ENCODE measurements at places on chromosomes 7 and 10. TPM values are rescaled to one million over a fixed set of nuclear protein-coding genes. Genes with fewer than 3 reads are reported as not detected.

FAM20C gene
- 46.8 TPM for total RNA-seq

SSBP1 gene
- 202 TPM for total RNA-seq

SFTPA1 gene
- not detected for total RNA-seq

THNSL1 gene
- total RNA-seq = 6.8 TPM

LRRC18 gene
- total RNA-seq = not detected

SLC13A4 gene
- 1.8 TPM for total RNA-seq

CNTNAP2 gene
- 228 TPM for total RNA-seq

ADAM12 gene
- total RNA-seq = 0.46 TPM

TSPAN33 gene
- 35.6 TPM for total RNA-seq

PON3 gene
- not detected for total RNA-seq

DNA sequence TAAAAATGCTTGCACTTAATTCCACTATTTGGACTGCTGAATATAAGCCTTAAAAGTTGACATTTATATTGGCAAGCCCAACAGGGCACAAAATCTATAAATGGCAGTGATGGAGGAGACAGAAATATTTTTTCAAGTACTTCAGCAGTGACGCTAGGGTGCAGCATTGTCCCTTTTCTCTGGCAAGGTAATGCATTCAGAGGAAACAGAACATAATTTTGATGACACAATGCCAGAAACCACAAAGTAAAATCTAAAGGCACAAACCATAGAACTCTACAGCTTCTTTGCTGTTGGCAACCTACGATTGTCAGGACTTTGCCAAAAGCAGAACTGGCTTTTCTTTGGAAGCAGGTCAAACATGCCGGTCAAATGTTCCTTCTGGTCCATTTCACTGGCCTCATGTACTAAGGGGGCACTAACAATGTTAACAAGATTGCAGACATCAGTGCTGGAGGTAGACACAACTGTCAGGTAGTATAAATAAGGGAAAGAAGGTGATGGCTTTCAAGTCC is 30.9 kb upstream of the FAM133B start:
- DNase-seq = peak; percentile 71
- H3K27ac ChIP-seq = no peak overlapping the region
- no peaks in the 10 kb centered on the region for H3K27me3 ChIP-seq
- H3K36me3 ChIP-seq = peaks cover 21% of the 10 kb centered on the region
- no peak overlapping the region for H3K4me3 ChIP-seq

DNA sequence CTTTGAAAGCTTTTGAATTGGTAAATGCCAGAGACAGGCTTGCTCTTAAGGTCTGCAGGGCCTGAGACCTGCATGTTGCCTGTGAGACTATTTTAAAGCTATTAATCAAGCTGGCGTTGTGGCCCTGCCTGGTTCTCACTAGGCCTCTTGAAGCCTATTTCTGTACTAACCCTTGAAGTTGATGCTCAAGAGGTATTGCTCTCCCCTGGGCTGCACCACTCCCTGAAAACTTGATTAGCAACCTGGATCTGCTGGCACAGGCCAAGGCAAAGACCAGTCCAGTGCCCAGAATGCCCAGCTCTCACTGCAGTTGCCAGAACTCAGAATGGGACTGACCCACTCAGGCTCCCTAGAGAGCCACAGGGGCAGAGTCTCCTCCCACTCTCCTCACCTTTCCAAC is 220.0 kb upstream of the MEOX2 start:
- H3K36me3 ChIP-seq = no peaks in the 10 kb centered on the region
- H3K4me1 ChIP-seq = no peaks in the 10 kb centered on the region
- no peak overlapping the region for H3K27ac ChIP-seq
- H3K4me3 ChIP-seq = no peak overlapping the region

DNA sequence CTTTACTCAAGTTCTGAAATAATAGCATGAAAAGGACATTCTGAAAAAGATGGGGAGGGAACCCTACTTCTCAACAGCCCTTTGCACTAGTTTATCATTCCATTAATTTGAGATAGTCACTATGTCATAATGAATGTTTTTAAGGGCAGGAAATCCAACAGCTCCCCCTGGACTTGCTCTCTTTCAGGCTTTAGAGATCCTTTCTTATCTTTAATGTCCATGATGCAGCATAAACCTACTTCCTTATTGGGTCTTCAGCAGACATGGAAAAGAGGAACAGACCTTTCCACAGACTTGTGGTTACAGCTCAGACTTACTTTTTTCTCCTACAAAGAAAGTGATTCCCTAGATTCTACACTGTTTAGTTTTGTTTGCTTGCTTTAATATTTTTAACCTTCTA is 87.3 kb downstream of the IDE start:
- H3K36me3 ChIP-seq = peaks cover 61% of the 10 kb centered on the region
- H3K27ac ChIP-seq = no peak overlapping the region
- no peak overlapping the region for H3K4me3 ChIP-seq

DNA sequence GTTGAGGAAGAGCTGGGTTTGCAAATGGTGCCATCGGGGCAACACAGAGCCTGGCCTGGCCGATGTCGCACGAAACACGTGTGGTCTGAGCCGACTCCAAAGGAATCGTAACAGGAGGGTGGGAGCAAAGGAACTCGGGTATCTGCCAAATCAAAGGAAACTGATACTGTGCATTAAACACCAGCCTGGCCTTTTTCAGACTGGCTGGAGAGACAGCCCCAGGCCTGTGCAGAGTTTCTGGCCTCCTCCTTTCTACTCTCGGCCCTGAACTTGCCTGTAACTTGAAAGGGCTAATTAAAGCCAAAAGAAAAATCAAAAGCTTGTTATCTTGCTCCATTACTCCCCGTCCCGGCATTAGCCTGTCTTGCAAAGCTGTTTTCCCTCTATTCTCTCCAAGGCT is 71.4 kb downstream of the PLXNA4 start:
- H3K27me3 ChIP-seq = peaks cover 2% of the 10 kb centered on the region
- no peaks in the 10 kb centered on the region for H3K4me1 ChIP-seq
- peaks cover 14% of the 10 kb centered on the region for H3K36me3 ChIP-seq
- no peak for DNase-seq
- no peak overlapping the region for H3K4me3 ChIP-seq
- no peak overlapping the region for H3K27ac ChIP-seq

- H3K27me3 ChIP-seq = no peaks in the 10 kb centered on the region
- H3K4me1 ChIP-seq = no peaks in the 10 kb centered on the region
- no peak for DNase-seq
- no peaks in the 10 kb centered on the region for H3K36me3 ChIP-seq
- no peak overlapping the region for H3K4me3 ChIP-seq
Observed at GRCh38 chr7:42143711-42144600, 93.1 kb downstream of the GLI3 start.

DNA sequence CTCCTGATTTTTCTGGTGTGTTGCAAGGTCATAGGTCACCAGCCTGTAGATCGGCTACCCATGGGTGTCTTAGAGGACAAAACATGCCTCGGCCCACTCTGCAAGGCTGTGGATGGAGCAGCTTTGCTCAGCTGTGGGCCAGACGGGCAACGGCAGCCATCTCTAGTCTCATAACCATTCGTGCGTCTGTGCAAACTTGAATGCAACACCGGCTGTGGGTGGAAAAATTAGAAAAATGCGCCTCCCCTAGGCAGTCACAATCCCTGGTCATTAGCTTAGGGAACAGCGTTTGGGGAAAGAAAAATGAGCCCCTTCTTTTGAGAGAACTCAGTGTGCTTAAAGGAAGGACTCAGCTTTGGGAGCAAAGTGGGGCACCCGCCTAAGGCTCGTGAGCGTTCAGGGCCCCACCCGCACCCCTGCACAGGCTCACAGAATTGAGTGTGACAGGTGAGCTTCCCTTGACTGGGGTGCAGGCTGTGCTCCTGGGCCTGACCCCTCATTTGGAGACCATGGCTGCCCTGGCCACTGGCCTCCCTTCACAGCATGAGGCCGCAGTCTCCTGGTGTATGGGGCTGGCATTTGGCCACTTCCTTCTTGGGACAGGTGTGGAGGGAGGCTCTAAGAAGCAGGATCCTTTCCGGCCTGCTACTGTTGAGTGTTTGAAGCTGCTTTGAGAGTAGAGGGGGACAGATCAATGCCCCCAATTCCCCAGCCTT is 148.0 kb downstream of the C10orf105 start:
- no peaks in the 10 kb centered on the region for H3K4me1 ChIP-seq
- H3K27me3 ChIP-seq = no peaks in the 10 kb centered on the region
- H3K27ac ChIP-seq = no peak overlapping the region
- no peaks in the 10 kb centered on the region for H3K36me3 ChIP-seq
- no peak for DNase-seq

DNA sequence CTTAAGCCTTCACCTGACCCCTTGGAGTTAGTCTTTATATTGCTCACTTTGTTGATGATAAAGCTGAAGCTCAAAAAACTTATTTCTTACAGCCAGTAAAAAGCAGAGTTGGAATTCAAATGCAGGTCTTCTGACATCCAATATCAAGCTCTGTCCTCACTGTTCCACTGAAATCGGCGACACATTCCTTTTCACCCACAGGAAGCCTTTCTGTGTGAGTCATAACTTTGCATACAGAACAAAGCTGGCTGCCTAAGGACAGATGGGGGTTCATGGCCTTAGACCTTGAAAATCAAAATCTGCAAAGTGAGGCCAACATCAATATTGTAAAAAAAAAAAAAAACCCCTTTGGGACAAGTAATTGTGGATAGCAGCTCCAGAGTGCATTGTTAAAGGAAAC is 21.8 kb upstream of the AKR1B1 start:
- H3K4me1 ChIP-seq = no peaks in the 10 kb centered on the region
- H3K27ac ChIP-seq = no peak overlapping the region
- H3K36me3 ChIP-seq = no peaks in the 10 kb centered on the region
- peak; percentile 68 for DNase-seq

- DNase-seq = no peak
- H3K27me3 ChIP-seq = no peaks in the 10 kb centered on the region
- no peaks in the 10 kb centered on the region for H3K4me1 ChIP-seq
- no peaks in the 10 kb centered on the region for H3K36me3 ChIP-seq
Observed at GRCh38 chr7:106177738-106178592, 65.9 kb upstream of the SYPL1 start.

DNA sequence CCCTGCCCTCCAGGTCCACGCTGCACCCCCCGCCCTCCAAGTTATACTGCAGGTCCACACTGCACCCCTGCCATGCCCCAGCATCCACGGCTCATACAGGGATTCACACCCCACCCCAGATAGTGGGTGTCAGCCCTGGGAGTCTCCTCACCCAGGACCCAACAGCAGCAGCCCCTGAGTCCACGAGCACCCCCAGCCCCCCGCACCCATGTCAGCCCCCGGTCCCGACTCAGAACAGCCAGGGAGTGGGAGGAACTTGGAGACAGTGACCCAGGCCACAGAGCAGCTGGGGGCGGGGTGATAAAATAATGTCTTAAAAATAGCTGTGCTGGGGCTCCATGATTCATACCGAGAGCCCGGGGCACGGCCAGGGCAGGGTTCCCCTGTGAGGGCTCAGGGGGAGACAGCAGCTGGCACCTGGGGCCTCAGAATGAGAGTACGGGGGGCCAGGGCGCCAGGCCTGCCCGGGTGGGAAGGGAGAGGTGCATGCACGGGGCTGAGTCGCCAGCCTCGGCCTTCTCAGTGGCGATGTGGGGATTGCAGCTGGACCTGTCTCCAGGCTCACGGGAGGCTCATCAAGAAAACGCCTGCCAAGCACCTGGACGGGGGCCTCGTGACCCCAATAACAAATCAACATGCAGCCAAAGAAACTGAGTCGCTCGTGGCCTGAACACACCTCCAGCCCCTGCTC is 29.8 kb downstream of the ADAP1 start:
- DNase-seq = no peak
- H3K27me3 ChIP-seq = no peaks in the 10 kb centered on the region
- no peaks in the 10 kb centered on the region for H3K36me3 ChIP-seq
- H3K27ac ChIP-seq = no peak overlapping the region

- no peaks in the 10 kb centered on the region for H3K4me1 ChIP-seq
- H3K27ac ChIP-seq = no peak overlapping the region
- H3K27me3 ChIP-seq = peaks cover under 1% of the 10 kb centered on the region
- H3K4me3 ChIP-seq = no peak overlapping the region
- H3K36me3 ChIP-seq = no peaks in the 10 kb centered on the region
- DNase-seq = no peak
Observed at GRCh38 chr7:74063223-74063641, 20.4 kb upstream of the LIMK1 start.

GRCh38 chr7:19121977-19122588 is 4.6 kb upstream of the TWIST1 start:
- peaks cover 47% of the 10 kb centered on the region for H3K27me3 ChIP-seq
- no peak overlapping the region for H3K27ac ChIP-seq

GRCh38 chr7:141462958-141463357 is 88.3 kb upstream of the AGK start:
- H3K27ac ChIP-seq = no peak overlapping the region
- H3K4me3 ChIP-seq = no peak overlapping the region
- H3K36me3 ChIP-seq = no peaks in the 10 kb centered on the region
- no peaks in the 10 kb centered on the region for H3K27me3 ChIP-seq
- H3K4me1 ChIP-seq = no peaks in the 10 kb centered on the region

GRCh38 chr10:29248158-29248557 is 40.7 kb upstream of the LYZL1 start:
- no peaks in the 10 kb centered on the region for H3K36me3 ChIP-seq
- no peak for DNase-seq
- no peaks in the 10 kb centered on the region for H3K27me3 ChIP-seq

GRCh38 chr10:77541247-77541646 is 96.4 kb downstream of the KCNMA1 start:
- no peak overlapping the region for H3K4me3 ChIP-seq
- no peak for DNase-seq
- H3K4me1 ChIP-seq = no peaks in the 10 kb centered on the region
- H3K27me3 ChIP-seq = no peaks in the 10 kb centered on the region
- no peaks in the 10 kb centered on the region for H3K36me3 ChIP-seq
- H3K27ac ChIP-seq = no peak overlapping the region

DNA sequence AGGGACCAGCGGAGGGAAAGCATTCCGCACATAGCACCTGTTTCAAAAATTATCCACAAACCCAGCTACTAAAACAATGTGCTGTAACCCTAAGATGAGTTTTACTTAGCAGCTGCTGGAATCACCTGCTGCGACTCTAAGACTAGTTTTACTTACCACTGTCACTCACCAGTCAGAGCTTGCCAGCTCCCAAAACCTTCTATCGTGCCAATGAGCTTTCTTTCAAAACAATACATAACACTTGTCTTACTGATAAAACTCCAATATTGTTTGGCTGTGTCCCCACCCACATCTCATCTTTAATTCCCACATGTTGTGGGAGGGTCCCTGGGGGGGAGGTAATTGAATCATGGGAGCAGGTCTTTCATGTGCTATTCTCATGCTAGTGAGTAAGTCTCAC is 18.4 kb downstream of the ST8SIA6 start:
- no peak overlapping the region for H3K27ac ChIP-seq
- no peak for DNase-seq
- H3K4me1 ChIP-seq = no peaks in the 10 kb centered on the region
- H3K36me3 ChIP-seq = no peaks in the 10 kb centered on the region

- H3K4me3 ChIP-seq = no peak overlapping the region
- no peaks in the 10 kb centered on the region for H3K36me3 ChIP-seq
- no peaks in the 10 kb centered on the region for H3K27me3 ChIP-seq
- H3K27ac ChIP-seq = no peak overlapping the region
- no peaks in the 10 kb centered on the region for H3K4me1 ChIP-seq
Observed at GRCh38 chr10:132906836-132907235, 35.5 kb downstream of the CFAP46 start.

DNA sequence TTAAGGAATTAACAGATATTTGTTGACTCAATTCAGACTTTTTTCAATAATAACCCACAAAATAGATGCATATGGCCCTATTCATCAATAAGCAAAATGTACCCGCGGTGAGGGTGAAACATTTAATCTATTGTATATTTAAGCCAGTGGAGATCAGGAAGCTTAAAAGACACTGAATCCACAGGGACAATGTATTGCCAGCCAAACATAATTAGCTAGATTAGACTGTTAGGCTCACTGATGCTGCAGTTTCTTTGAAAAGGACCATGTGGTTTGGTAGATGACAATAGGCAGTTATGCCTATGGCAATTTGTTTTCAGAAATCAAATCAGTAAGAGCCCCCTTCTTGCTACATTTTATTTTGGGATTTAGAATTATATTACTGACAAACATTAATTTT is 87.3 kb upstream of the PLXDC2 start:
- no peak for DNase-seq
- H3K4me1 ChIP-seq = no peaks in the 10 kb centered on the region
- H3K4me3 ChIP-seq = no peak overlapping the region
- no peaks in the 10 kb centered on the region for H3K36me3 ChIP-seq
- H3K27ac ChIP-seq = no peak overlapping the region
